ENCODE measurements at places on chromosomes 7 and 10.

GRCh38 chr7:118183428-118183785 lies 557 bp upstream of the LSM8 start:
- DNase-seq: peak; percentile 3

- no peak for DNase-seq
Observed at GRCh38 chr7:44539669-44540506, 1.2 kb downstream of the NPC1L1 start.

DNA sequence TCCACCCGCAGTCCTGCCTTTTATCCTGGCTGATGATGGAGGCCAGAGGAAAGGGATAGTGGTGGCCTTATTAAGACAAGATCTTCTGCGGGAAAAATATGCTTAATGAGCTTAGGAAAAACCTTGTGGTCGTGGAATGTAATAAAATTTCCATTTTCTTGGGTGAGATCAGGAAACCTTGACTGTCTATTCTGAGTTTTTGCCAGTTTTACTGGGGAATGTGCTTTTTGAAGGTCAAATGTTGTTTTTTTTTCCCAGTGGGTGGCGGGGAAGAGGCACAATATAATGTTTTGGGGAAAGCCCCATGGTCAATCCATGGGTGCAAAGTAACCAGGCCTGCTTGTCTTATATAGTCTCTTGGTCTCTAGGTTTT lies 118.5 kb downstream of the CREB5 start:
- no peak for DNase-seq

GRCh38 chr7:140316165-140316661 lies 82.1 kb downstream of the SLC37A3 start:
- DNase-seq: no peak

GRCh38 chr7:70477036-70478010 lies 654.6 kb upstream of the GALNT17 start:
- no peak for DNase-seq

DNA sequence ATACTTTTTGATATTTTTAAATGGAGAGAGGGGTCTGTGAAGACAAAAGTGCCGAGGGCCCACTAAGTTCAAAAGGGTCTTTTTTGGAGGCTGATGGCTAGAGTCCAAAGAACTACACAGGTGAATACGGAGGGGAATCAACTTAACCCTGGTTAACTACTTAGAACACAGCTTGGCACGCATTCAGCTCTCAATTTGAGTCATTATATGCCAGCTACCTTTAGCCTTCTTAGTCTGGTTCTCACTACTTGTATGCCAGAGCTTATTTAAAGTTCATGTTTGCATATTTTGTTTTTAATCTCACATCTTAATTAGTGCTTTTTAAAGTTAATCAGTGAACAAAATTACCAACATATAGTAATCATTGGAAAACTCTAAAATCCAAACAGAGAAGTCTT lies 80.8 kb downstream of the VWDE start:
- DNase-seq: no peak
